Stimulated activated naive B cell treated with anti-CD40 and anti-IgM and Interleukin-4, amounts not matched to agents 10 μg/mL and 1 μg/mL and 100 μg/mL, for 72 hours (primary cell): ENCODE measurements at places on chromosomes 3 and 15.

- no peak for DNase-seq
These were observed 533.5 kb upstream of the TBL1XR1 start for GRCh38 chr3:177730814-177731213.

GRCh38 chr15:77723756-77724155 is 91.0 kb upstream of the LINGO1 start:
- DNase-seq = no peak

GRCh38 chr3:192710366-192710765 is 17.0 kb downstream of the FGF12 start:
- DNase-seq = no peak

- DNase-seq = no peak
These were observed 40.1 kb downstream of the FNDC3B start for GRCh38 chr3:172079326-172079976.

- no peak for DNase-seq
These were observed 4.3 kb downstream of the SLCO3A1 start for GRCh38 chr15:91857772-91858171.

- DNase-seq = no peak
These were observed 353.5 kb downstream of the CADM2 start for GRCh38 chr3:85312331-85312730.

- no peak for DNase-seq
These were observed 34.4 kb downstream of the SUCLG2 start for GRCh38 chr3:67619991-67620390.

GRCh38 chr3:139119331-139120025 is 74.8 kb upstream of the PRR23C start:
- DNase-seq = no peak

GRCh38 chr3:12574661-12575060 is 17.8 kb downstream of the MKRN2 start:
- no peak for DNase-seq

DNA sequence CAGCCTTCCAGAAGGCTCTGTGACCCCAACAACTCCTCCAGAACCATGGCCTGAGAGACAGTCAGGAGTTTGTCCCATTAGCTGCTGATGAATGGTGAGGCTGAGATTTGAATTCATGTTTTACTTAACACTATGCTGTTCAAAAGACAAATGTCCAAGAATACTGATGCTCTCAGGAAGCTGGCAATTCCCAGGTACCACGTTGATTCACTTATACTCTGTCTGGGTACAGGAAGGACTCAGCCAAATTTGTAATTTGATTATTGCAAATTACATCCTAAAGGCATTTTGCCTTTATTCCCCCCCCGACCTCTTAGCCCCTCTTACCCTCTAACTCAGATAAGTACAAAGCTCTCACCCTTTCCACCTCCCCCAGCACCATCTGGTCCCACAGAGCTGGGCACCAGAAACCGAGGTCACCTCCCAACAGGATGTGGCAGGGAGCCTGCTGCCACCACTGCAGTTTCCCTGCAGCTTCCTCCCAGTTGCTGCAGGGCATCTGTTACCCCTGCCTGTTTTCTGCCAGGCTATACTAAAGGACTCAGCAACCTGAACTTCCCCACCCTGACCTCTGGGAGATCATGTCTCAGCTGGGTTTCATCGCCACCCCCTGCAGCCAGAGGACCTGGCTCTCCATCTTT is 33.6 kb downstream of the EAF1 start:
- no peak for DNase-seq

DNA sequence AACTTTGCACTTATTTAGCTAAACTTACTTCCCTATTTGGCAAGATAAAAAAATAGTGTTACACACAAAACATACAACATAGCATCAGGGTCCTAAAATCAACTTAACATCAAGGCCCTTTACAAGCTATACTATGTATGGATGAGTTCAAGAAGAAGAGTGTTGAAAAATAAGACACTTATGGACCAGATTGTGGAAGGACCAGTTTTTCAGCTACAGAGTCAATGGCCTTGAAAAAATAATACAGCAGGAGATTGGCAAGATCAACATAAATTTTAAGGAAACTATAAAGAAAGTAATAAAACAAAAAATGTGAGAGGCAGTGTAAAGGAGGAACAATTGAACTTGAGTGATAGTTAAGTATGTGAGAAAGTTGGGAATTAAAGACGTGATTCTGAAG is 66.3 kb upstream of the BBX start:
- DNase-seq = no peak

GRCh38 chr3:170327040-170327808 is 30.3 kb upstream of the SKIL start:
- DNase-seq = no peak

- no peak for DNase-seq
These were observed 230.0 kb upstream of the ST8SIA2 start for GRCh38 chr15:92163641-92164040.

DNA sequence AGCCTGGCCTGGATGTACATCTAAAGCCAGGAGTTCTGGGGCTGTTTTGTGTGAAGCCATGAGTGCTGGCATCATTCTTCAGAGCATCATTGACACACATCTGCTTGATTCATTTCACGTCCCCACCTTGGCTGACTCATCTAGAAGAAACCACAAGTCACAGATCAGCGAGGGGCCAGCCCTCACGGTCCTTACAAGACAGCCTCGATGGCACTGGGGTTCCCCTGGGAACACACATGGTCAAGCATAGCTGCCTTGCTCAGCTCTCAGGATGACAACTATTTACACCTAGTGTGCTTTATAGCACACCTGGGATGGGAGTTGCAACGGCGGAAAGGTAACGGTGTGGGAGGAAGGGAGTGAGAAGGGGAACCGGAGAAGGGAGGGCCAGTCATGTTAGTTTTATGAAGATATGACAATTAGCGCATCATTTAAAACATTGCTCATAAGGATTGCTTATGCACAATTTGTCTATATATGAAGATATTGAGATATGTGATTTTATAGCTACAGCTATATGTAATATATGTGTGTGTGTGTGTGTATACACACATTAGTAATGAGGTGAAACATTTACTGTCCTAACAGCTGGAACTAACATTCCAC is 227.1 kb downstream of the RPLP1 start:
- peak; percentile 86 for DNase-seq

- no peak for DNase-seq
These were observed 81.3 kb downstream of the CHL1 start for GRCh38 chr3:277873-278272.

DNA sequence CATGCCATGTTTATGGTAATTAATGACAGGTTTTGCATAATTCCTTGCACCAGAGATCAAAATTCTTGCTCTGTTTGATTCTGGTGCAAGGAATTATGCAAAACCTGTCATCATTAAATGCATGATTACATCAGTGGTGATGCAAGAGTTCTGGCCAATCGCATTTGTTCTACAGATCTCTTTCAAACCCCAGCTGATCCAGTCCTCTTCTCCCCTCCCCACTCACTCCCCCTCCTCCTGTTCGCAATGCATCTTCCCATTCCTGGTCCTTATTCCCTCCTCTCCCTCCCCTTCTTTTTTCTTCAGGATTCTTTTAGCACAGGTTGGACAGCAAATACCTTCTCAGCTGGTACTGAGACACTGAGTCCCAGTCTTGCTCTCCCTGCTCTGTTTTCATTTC is 82.1 kb downstream of the GABRB3 start:
- DNase-seq = no peak

DNA sequence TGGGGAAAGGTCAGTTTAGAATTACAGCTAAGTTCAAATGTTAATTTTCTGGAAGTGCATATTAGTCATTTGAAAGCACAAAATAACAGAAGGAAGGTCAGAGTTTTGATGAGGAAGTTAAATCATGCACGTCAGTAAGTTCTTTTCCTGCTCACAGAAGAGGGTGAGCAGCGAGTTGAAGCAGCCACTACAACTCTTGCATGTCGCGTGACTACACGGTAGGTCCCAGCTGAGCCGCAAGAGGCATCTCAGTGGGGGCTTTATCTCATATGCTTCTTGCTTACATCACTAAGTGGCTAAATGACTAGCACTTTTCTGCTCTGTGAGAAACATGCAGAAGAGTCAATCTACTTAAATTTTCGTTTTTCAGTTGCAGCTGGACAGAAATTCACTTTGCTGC is 21.3 kb upstream of the SEC62 start:
- DNase-seq = peak; percentile 87

DNA sequence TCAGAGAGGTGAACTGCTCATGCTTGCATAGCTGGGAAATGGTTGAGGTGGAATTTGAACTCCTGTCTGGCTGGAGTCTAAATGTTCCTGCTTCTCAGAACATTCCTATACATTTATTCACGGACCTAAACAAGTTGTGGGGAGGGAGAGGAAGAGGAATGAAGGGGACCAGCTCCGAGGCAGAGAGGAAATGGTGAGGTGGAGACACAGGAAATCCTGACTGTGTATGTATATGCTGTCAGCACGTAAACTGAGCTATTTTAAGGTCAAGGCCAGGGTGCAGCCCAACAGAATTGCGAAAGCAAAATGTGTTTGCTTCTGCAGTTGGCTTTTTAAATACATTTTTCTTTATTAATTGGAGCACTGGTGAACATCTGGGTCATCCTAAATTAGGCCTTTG is 74.1 kb upstream of the POMGNT2 start:
- no peak for DNase-seq

- no peak for DNase-seq
These were observed 141.6 kb downstream of the THRB start for GRCh38 chr3:24352893-24353553.

DNA sequence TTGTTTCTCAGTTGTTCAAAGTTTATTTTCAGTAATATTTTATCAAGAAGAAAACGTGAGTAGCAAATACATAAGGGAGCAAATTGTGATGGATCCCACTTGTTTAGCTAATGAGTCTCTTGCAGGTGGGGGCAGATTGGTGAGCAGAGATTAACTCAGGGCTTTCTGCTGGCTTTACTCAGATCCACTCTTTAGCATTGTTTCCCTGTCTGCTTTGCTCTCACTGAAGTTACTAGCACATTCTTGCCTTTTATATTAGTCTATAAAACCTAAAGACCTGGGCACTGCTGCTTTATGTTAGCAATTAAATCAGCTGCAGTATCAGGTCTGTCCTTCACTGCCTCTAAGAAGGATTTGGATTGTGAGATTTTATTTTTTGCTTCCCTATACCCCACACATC is 71.5 kb downstream of the STAC start:
- no peak for DNase-seq

GRCh38 chr3:61132062-61132461 is 119.2 kb downstream of the FHIT start:
- DNase-seq = no peak

DNA sequence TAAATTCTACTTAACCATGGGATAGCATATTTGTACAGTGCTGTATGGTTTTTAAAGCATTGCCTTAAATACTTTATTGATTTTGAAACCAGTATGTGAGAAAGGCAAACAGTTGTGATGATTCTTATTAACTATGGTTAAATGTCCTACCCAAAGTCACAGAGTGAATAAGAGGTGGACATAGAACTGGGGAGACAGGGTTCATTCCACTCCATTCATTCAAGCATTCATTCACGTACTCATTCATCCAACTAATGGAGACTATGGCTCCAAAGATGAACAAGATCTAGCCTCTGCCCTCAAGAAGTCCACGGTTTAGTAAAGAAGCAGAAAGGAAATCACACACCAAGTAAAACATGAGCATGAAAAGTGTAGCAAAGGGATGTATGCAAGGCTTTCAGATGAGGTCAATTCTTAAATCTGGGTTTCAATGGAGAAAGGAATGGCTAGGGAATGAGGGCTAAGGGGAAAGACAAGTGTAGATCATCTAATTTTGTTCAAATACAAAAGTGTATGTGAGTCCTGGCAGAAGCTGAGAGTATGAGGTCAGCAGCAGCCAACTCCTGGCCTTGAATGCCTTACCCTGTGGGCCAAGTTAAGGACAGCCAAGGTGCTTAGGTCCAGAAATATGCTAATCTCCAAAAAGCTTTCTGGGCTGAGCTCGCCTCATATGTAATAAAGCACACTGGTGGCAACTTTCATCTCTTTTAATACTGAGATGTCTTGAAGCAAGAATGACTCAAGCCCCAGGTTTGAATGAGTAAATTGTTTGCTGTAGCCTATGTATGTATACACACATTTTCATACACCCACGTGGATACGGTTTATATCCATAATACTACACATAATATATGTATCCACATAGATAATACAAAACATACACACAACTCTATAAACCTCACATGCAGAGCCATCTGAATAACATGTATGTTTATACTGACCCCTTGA is 4.3 kb downstream of the TNIK start:
- no peak for DNase-seq

DNA sequence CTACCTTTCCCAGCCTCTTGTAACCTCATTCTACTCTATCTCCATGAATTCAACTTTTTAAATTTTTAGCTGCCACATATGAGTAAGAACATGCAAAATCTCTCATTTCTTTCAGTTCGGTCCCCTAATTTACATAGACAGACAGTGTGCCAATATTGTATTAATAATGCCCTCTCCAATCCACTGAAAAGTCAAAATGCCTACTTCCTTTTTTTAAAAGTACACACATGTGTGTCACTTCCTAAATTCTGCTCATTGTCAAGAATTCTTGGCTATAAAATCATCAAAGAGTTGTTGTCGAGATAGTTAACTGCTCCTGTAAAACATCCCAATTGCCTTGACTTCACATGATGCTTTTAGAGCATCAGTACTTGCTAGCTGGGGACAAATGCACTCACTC is 84.2 kb upstream of the IL12A start:
- DNase-seq = no peak

DNA sequence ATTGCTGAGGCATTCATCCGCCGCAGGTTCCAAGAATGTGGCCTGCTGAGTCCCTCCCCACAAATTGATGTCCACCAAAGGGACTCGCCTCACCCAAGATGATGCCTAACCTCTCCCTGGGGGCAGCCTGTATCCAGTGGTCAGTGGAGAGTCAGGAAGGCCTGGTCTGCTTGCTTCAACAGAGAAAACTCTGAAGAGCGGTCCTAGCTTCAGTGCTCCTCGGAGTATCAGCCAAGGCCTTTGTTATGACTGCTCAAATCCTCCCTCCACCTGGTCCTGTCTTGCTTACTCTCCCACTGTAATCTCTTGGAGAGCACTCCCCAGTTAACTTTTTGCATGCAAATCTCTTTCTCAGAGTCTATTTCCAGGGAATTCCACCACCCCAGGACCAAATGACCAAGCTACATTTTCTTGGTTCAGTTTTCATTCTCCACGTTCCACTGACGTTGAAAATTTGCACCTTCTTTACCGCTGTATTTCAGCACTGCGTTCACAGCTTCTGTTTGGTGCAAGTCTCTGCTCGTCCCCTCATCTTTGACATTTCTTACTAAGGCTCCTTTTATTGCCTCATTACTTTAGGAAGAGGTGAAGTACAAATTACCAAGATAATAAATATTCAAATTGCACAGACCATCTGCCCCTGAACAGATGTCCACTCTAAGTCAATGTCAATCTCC is 22.3 kb downstream of the CMTM7 start:
- no peak for DNase-seq
